ENCODE measurements at places on chromosomes 11 and 22.

- DNase-seq: no peak
These were observed 51.4 kb downstream of the JAM3 start for GRCh38 chr11:134120143-134120850.

GRCh38 chr22:31618471-31619176, 43.4 kb downstream of the PISD start:
- no peak for DNase-seq

DNA sequence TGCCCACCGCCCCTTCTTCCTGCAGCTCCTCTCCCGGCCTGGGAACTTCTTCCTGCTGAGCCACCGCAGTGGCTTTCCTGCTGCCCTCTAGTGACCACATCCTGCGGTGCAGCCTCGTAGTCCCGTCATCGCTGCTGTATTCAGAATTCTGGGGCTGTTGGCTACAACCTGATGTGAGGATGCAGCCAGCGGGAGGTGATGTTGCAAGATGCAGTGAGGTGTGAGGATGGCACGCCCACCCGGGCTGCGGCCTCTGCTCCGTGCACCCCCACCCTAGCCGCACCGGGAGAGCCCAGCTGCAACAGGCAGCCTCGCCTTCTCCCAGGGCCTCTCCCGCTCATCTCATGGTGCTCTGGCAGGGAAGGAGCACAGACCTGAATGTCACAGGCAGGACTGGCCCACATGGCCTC, 10.1 kb downstream of the CHST1 start:
- peak; percentile 66 for DNase-seq

GRCh38 chr22:48100685-48101417, 1338.4 kb downstream of the TBC1D22A start:
- DNase-seq: no peak

DNA sequence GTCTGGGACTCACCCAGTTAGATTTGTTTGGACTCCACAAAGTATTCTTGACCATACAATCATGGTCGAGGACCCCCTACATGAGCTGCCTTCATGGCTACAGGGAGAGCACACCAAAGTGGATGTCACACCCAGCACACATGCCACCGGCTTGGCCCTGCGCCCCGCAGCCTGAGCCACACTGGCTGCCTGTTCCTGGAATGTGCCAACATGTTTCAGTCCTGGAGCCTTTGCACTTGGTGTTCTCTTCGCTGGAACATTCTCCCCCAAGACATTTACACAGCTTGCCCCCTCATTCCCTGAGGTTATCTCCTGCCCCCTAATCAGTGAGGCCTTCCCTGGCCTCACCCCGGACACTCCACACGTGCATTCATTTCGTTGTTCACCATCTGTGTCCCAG, 46.0 kb downstream of the PPARA start:
- no peak for DNase-seq

GRCh38 chr22:35622191-35622913, 5.2 kb upstream of the MB start:
- DNase-seq: no peak

DNA sequence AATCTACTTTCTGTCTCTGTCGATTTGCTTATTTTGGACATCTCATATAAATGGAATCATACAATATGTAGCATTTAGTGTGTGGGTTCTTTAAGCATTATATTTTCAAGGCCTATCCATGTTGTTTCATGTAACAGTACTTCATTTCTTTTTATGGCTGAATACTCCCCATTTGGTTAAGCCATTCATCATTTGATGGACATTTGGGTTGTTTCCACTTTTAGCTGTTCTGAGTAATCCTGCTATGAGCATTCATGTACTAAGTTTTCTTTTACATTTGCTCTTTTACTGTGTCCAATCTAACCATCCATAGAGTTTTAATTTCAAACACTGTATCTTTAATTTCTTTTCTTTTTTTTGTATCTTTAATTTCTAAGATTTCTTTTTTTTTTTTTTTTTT, 55.6 kb upstream of the SPTBN2 start:
- no peak for DNase-seq

DNA sequence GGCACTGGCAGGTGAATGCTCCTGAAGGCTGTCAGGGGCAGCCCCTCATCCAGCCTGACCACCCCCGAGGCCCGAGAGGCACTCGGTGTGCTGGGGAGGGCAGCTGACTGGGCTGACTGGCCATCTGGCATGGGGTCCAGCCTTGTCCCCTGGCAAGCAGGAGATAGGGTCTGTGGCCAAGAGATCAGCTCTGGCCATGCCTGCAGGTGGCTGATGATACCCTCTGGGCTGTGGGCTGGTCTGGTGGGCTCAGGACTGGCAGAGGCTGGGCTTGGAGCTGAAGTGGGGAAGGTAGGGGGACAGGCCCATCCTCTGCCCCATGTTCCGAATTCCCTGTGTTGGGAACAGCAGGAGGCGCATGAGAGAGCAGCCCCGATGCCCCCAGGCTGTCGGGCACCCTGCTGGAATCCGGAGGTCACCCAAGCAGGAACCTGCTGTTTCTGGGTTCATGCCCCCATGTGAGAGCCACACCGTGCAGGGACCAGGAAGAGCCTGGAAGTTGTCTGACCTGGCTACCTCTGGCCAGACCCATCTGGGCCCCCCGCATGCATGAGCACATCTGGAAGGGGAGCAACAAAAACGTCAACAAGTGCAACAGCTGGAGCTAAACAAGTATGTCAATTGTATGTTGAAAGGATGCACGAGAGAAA, 527.0 kb downstream of the TBC1D22A start:
- DNase-seq: no peak

DNA sequence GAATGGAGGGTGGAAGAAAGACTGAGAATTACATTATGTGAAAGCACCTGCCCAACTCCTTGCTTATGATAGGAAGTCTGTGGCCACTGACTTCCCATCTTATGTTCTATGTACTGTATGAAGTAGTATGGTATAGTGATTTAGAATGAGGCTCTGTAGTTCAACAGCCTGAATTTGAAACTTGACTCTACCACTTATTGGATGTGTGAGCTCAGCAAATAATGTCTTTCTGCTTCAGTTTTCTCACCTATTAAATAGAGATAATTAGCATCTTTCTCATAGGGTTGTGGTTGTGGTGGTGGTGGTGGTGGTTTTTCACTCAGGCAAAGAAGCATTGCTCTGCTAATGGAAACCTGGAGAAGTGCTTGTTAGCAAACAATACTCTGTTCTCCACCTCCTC, 121.6 kb downstream of the PAX6 start:
- DNase-seq: no peak

DNA sequence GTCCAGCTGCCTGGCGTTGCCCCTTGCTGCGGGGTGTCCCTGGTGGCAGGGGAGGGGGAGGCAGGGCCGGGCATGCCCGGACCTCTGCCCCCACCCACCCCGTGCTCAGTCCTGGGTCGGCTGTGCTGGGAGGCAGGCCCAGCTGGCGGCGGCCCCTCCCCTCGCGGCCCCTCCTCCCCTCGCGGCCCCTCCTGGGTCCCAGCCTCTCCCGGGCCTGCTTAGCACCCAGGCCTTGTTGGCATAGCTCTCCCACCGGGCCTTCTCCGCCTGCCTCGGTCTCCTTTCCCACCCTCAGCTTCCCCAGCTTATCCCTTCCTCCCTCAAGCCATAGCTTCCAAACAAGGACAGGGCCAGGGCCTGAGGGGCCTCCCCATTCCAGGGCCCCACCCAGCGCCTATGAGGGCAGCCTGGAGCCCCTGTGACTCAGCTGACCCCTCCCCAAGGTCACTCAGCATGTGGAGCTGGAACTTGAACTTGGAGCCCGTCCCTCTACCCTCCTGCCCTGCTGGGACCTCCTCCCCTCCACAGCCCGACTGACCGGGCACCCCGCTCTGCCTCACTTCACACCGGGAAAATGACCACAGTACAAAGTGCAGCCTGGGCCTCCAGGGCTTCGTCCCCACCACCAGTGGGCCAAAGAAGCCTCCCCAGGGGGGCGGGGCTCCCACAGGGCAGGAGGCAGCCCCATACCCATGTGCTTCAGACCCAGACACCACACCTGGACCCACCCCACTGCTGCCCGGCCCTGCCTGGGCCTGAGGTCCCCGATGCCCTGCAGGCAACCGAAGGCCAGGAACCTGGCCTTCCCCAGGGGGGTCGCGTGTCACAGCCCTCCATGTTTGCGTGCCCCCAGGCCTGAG, 1.2 kb downstream of the EPS8L2 start:
- DNase-seq: no peak

GRCh38 chr11:74268456-74268855, 43.0 kb downstream of the P4HA3 start:
- DNase-seq: no peak

- no peak for DNase-seq
These were observed 138.4 kb downstream of the FAT3 start for GRCh38 chr11:92362989-92363388.

All from activated CD4-positive, alpha-beta T cell treated with anti-CD3 and anti-CD28 coated beads, Interleukin-2, Interleukin-4, amounts not matched to agents 100 ng/mL and 50 ng/mL, durations not matched to agents 16 hours and 8 hours (primary cell).